Activated CD8-positive, alpha-beta memory T cell treated with anti-CD3 and anti-CD28 coated beads for 4 hours (primary cell): ENCODE measurements at places on chromosomes 6 and 20.

- no peak for DNase-seq
These were observed 57.6 kb downstream of the DAAM2 start for GRCh38 chr6:39849764-39850163.

DNA sequence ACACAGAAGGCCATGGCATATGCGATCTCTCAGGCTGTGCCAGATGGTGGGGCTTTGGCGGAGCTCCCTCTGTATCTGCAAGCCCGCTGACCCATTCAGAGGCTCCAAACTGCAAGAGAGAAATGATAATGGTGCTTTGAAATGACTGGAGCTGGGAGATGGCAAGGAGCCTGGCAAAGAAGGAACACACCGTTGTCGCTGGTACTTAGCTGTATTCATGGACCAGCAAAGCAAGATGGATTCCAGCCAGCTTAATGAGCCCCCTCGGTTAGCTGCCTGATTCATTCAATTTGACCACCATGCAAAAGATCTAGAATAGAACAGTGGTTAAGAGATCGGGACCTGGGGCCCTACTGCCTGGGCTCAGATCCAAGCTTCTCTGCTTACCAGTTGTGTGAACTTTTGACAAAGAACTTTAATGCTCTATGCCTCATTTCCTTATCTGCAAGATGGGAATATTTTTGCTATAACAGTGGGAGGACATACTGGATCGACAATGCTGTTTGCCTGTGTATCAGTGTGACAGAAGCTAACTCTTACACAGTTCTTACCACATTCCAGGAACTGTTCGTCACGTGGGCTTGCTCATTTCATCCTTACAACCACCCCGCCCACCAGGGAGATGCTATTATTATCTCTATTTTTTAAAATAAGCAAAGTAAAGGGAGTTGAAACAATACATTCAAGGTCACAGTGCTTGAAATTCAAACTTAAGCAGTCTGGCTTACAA lies 317.8 kb upstream of the SULF2 start:
- no peak for DNase-seq

GRCh38 chr20:63074631-63075030 lies 67.9 kb upstream of the BHLHE23 start:
- no peak for DNase-seq

GRCh38 chr20:12528104-12528503 lies 480.7 kb upstream of the SPTLC3 start:
- DNase-seq, result no peak

DNA sequence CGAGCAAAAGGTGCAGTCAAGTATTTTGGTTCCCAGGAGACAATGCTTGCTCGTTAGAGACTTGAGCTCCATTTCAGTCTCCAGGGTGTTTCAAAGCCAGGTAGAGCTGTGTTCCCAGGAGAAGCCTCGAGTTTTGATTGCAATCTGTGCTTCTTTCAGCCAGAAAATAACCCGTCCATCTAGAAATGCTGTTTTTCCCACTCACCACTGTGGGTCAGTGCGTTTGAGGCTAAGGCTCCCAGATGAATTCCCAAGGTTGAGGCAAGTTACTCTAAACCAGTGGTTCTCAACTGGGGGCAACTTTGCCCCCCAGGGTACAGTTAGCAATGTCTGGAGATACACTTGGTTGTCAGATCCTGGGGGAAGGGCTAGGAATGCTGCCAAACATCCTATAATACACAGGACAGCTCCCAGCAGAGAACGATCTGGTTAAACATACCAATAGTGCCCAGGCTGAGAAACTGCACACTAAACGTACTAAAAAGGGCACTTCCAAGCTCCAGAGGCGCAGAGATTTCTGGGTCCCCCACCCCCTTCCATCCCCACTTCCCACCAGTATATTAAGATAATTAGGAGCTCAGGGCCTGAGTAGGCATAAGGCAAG lies 13.8 kb downstream of the BMP7 start:
- DNase-seq, result no peak

DNA sequence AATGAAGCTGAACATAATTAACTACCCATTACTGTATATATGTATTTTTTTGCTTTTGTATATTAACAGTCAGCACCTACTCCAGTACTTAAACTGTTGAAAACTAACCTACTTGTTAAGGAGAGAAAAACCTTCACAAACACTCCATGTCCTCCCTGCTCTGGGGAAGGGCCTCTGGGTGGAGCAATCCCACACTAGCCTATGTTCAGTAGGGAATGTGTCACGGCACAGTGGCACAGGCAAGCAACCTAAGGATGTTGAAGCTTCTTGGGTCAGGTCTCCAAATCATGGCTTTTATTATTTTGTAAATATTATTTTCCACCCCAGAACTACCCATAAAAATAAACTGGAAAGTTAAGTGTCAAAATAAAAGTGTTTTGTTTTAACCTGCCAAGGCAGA lies 5.3 kb downstream of the MAN1A1 start:
- no peak for DNase-seq

DNA sequence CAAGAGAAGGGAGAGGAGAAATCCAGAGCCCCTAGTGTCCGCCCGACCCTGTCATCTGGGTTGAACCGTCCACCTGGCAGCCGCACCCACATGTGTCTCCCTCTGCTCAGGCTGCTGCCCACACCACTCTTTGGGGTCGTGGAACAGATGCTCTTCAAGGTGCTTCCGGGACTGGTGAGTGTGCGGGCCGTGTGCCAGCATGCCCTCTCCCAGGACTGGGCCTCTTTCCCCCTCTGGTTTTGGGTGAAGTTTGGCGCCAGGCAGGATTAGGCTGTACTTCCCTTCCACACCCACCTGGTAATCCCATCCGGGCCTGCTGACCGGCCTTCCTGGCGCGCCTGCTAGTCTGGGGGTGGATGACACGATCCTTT lies 7.9 kb downstream of the BPIFB3 start:
- DNase-seq, result no peak

- DNase-seq, result no peak
These were observed 18.2 kb upstream of the RBL1 start for GRCh38 chr20:37114012-37114411.

- no peak for DNase-seq
These were observed 5.3 kb upstream of the ZNF184 start for GRCh38 chr6:27478141-27478705.

- DNase-seq, result no peak
These were observed 20.7 kb upstream of the IGF2R start for GRCh38 chr6:159948199-159948598.

DNA sequence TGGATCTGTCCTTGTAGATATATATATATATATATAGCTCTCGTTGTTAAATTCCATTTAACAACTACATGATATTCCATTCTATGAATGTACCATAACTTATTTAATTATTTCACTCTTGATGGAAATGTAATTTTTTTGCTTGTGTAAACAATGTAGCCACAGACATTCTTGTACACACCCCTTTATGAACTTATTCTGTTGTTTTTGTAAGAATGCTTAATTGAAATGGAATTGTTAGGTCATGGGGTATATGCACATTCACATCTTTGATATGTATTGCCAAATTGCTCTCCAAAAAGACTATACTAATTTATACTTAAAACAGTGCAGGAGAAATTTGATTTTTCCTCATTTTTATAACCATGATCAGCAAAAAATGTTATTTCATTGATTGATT lies 67.2 kb downstream of the MAP3K4 start:
- no peak for DNase-seq

DNA sequence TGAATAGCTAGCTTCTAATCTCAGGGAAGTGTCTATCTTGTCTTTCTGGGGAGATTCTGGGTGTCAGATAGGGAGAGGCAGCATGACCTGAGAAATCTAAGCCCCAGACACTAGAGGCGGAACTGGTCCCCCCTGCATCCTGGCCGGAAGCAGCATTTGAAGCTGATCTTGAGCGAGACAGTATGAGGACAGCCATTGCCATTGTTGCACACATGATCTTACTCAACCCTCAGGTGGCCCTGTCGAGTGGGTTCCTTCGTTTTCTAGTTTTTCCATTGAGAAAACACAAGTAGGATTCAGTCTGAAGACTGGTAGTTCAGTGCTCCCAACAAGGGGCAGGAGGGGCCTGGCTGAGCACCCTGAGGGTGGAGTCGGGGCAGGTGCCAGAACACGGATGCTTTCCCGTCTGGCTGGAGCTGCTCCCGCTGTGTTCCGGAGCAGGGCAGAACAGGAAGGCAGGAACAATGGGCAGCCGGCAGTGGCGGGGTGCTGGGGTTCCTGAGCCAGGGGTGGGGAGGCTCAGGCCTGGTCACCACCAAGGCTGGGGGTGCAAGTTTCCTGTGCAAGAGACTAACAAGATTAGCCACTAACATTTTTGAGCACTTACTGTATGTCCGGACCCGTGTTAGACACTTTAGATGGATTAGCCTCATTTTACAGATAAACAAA lies 7.9 kb upstream of the SDCBP2 start:
- no peak for DNase-seq

- no peak for DNase-seq
These were observed 122.8 kb upstream of the DST start for GRCh38 chr6:56765494-56765893.

DNA sequence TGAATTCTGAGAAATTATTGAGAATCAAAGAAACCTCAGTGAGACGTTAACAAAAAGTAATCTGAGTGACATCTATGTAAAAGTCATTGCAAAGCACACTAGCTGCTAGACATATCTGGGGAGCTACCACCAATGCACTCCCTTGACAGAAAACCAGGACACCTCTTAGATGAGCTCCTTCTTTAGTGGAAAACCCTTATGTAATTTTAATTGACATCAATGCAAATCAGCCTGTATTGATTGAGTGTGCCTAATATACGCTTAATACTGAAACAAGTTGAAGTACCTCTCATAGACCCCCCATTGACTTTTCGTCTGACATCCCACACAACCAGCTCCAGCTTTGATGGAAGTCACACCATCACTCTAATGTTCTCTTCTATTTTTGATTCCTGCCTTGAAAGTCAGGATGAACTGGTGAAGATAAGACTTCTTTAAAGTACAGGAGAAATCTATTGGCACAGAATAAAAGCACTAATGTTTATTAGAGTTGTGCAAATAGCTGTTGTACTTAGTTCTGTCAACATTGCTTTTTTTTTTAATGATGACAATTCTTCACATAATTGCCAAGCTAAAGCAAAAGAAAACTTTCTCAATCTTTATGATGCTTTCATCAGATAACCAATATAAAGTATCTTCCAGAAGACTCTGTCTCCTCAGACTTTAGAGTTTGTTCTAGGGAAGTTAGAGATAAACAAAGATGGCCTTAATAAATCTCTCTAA lies 98.0 kb upstream of the FAM8A1 start:
- no peak for DNase-seq

DNA sequence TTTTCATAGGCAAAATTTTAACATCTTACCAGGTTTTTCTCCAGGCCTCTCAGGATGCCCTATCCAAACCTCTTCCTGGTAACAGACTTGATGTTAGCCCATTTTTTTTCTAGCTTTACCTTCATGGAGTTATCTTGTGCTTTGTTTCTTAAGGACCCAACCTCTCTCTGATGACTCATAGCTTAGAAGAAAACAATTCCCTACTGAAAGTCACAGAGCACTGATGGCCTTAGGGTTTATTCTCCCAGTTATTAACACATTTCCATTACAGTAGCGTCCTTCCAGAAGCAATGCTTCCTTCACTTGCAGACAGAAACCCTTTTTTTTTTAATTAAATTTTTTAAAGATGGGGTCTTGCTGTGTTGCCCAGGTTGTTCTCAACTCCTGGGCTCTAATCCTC lies 79.4 kb downstream of the IYD start:
- DNase-seq, result no peak

DNA sequence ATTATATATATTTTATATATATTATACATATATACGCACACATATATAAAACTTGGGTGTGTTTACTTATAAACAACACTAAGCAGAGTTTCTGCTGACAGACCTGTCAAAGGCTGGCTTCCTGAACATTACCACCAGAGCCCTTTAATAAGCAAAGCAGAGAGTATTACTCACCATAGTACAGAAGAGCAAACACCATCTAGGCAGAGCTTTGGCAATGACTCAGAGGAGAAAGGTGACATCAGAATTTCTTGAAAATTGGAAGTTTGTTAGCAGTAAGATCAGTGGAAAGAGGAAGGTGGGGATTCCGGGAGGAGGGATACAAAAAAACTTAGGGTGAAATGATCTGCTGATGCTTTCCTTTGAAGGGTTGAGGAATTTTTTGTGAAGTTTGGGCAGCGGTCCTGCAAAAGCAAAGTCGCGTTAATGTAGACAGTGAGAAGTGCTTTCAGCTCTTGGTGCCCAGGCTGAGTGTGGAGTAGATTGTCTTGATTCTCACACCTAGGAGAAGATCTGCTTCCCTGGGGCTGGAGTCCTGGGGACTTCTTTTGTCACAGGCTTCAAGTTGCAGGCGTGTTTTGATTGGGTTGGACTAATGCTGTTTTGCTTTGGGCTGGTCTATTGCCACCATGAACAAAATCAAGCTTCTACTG lies 109.6 kb upstream of the BACH2 start:
- DNase-seq, result no peak

GRCh38 chr6:132289756-132290155 lies 111.5 kb downstream of the MOXD1 start:
- no peak for DNase-seq

- no peak for DNase-seq
These were observed 26.0 kb downstream of the PRPF6 start for GRCh38 chr20:64006902-64007301.

DNA sequence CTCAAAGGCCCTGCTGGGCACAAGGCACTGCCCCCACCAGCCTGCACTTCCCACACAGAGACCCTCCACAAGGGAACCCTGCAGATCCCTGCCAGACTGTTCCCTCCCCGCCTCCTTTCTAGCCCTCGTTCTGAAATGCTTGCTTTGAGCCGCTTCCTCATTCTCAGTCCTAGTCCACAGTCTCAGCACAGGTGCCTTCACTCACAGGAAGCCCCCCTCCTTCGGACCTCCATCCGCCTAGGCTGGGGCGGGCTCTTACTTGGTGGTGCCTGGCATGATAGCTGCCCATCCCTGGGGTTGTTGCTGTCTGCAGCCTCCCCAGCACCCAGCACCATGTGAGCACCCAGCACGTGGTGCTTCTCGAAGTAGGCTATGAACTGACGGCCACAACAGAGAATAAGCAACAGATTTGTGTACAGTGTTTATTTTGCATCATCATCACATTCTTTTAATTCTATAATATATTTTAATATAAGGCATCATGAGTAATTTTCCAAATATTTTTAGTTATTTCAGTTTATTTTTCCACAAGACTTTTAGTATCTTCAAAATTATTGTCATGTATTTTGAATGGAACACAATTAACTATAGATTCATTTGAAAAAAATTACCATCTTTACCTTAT lies 12.3 kb downstream of the CST5 start:
- DNase-seq, result no peak

DNA sequence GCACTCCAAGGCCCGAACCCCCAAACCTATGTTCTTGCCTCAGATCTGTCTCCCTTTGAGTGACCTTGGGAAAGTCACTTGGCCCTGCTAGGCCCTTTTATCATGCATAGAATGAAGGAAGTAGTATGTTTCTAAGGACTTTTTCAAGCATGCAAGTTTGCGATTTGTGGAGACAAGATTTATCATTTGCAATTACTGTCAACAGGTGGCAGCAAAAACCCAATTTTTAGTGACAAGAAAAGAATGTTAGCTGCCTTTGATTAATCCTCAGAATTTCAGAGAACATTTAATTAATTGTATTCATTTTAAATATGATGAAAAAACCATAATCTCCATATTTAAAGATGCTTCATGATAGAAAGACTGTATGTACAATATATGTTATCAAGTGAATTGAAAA lies 28.3 kb upstream of the PREP start:
- DNase-seq, result no peak
